Inflammatory macrophage treated with lipopolysaccharide for 1 hour (primary cell): ENCODE measurements at places on chromosomes 3 and 15.

- DNase-seq: no peak
Measured at GRCh38 chr15:101684384-101684783, 32.2 kb upstream of the TM2D3 start.

GRCh38 chr3:13420831-13421765, 976 bp upstream of the NUP210 start:
- DNase-seq: peak; percentile 55

GRCh38 chr3:160473978-160474377, 24.4 kb upstream of the TRIM59 start:
- DNase-seq: no peak

- DNase-seq: no peak
Measured at GRCh38 chr3:112640276-112640929, 540 bp downstream of the CCDC80 start.

GRCh38 chr15:67230504-67230903, 24.0 kb downstream of the AAGAB start:
- no peak for DNase-seq

- DNase-seq: no peak
Measured at GRCh38 chr3:151635905-151636304, 97.8 kb upstream of the AADACL2 start.

- DNase-seq: no peak
Measured at GRCh38 chr3:129519896-129520715, 8.3 kb upstream of the RHO start.

GRCh38 chr15:77029166-77030047, 34.5 kb downstream of the PSTPIP1 start:
- DNase-seq: no peak

DNA sequence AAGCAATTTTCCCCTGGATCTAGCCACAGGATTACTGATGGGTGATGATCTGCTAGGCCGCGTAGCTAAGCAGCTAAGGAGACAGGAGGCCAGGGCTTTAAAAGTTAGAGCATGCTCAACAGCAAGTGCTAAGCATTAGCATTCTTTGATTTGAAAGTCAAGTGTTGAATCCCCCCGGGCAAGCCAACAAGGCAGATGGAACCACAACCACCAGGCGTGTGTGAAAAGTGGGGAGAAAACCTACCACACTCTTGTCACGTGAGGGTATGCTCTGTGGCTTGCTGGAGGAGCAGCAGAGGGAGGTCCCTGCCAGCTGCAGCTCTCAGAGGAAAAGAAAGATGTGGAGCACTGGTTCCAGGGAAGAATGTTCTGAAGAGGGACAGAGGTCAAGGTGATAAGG, 20.9 kb downstream of the SLC51A start:
- no peak for DNase-seq

DNA sequence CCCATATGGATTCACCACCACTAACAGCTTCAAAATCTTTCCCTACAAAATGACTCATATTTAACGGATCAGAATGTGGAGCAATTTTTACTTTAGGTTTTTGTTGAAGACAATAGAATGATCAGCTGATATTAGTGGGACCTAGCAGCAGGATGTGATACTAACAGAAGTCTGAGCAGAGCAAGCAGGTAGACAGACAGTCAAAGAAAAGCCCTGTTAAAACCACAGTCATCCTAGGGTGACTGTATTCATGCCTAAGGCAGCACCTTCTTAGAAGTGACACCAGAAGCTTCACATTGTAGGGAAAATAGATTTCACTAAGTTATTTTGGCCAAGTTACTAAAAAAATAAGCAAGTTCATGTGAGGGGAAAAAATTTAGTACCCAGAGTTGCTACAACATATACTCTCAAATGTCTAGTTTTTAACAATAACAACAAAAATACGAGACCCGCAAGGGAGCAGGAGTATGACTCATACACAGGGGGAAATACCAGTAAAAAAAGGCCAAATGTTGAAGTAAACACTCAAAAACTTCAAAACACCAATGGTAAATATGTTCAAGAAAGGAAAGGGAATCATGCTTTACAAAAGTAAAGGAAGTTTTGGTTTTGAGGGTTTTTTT, 590.9 kb downstream of the EPHA3 start:
- no peak for DNase-seq

DNA sequence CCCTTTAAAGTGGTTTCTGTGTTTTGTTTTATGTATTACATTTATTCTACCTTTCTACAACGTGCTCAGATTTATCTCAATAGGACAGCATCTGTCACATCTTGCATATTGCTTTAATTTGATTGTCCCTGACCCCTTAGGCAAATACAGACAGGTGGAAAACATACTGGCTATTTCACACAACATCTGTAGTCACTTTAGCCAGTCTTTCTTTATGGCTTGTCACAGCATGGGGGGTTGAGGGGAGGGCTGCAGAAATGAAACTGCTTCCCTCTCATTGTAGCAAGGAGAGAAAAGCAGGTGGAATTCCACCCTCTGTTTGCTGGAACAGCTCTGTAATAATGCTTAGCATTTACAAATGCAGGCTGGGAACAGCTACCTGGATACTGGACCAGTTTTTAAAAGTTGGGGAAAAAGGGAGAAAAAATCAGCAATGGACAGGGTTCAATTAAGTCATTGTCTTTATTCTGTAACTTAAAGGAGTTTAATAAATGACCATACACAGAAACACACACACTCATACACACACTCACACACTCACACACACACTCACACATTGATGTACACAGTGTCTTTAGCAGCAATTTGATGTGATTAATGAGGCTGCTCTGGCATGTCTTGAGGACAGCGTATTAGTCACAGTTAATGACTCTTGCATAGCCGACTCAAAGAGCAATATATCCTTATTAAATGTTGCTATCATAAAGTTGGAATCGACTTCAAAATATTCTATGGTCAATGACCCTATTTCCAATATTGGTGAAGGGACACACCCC, 283.7 kb upstream of the GBE1 start:
- DNase-seq: no peak

- no peak for DNase-seq
Measured at GRCh38 chr15:52158084-52158765, 33.0 kb downstream of the GNB5 start.

DNA sequence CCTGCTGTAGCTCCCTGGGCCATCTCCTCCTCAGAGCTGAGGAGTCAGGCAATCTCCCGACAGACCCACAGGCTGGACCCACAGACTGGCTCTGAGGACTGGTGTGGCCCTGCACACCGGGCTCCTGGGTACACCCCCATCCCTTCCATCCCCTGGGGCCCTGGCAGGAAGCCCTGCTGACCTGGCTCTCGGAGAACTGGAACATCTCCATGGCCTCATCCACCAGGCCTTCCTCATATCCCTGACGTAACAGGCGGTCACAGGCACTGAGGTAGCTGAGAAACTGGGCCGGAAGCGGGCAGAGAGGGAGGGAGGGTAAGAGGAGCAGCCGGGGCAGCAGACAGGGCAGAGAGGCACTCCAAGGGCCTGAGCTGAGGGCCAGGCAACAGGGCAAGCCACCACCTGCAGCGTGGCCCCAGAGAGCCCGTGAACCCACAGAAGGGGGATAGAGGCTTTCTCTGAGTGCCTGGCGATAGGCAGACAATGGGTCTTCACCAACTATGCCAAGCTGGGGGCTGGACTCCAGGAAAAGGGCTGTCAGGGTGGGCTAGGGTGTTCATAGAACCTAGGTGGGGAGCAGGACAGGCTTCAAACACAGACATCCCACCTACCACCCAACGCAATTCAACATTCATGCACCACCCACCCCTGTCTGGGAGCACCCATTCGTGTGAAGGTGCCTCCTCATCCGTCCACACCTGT, 17.9 kb downstream of the KBTBD13 start:
- no peak for DNase-seq

DNA sequence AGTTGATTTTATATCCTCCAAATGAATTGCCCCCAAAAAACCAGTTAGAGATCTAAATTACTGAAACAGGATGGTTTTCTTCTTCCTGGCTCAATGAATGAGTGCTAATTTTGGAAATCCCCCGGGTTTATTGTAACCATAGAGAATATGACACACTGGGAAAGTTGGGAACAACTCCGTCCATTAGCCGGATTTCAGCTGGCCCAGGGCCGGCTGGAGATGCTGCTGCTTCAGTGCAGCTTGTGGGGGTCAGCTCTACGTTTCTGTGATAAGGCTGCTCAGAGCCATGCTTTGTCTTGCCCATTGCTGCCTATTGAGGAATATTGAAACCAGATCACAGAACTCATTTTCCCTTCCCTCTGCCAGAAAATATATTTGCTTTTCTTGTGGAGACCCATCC, 20.3 kb downstream of the GYG1 start:
- no peak for DNase-seq

GRCh38 chr15:89964232-89964954, 36.7 kb upstream of the ZNF710 start:
- no peak for DNase-seq
